ENCODE measurements at places on chromosomes 13 and 19. TPM values are rescaled to one million over a fixed set of nuclear protein-coding genes. Genes with fewer than 3 reads are reported as not detected.

GRCh38 chr13:28406733-28407266 lies 88.1 kb downstream of the FLT1 start:
- DNase-seq = no peak

PGLYRP1 gene
- polyA plus RNA-seq = not detected

GRCh38 chr13:50033725-50034124 lies 18.5 kb downstream of the KCNRG start:
- no peak for DNase-seq

DNA sequence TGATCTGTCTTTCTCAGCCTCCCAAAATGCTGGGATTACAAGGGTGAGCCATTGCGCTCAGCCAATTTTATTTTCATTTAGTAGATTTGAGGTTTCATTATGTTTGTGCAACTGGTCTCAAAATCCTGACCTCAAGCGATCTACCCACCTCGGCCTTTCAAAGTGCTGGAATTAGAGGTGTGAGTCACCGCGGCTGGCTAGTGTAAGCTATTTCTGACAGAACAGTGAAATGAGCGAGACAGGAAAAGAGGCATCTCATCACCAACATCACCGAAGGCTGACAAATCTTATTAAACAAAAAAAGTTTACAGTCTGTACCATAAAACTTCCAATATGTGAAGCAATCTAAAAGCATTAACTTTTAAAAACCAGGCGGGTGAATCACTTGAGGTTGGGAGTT lies 12.2 kb upstream of the ZNF888 start:
- DNase-seq = no peak

GRCh38 chr13:34076943-34077703 lies 259.2 kb downstream of the RFC3 start:
- no peak for DNase-seq

DNA sequence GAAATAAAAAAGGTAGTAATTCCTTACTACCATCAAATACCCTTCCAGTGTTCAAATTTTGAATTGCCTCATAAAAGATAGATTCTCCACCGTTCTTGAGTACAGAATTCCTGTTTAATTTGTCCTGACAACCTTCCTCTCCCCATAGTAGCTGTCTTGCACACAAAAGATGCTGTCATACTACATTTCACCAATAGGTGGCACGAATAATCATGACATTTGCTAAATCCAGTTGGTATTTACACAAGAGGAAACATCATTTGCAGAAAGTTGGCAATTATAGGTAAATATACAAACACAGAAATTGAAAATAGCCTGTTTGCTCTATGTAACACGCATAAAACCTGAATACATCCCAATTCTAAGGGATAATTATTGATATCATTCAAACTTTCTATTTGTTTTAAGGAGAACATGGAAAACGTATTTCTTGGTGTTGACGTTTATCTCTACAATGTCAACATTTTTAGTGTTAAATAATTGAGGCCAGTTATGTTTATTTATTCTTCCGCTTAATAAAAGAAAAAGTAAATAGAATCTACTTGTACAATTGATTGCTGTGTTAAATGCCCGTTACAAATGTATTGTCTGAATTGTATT lies 58.3 kb upstream of the CLDN10 start:
- no peak for DNase-seq

MAP2K2 gene
- polyA plus RNA-seq = 138 TPM

DNA sequence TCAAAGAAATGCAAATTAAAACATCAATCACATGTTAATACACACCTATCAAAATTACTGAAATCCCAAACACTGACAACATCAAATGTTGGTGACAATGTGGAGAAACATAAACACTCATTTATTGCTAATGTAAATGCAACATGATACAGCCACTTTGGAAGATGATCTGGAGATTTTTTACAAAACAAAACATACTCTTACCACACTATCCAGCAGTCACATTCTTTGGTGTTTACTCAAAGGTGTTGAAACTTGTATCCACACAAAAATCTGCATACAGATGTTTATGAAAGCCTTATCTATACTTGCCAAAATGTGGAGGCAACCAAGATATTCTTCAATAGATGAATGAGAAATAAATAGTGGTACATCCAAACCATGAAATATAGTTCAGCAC lies 1219.5 kb upstream of the PCDH20 start:
- no peak for DNase-seq

SH3GL1 gene
- polyA plus RNA-seq = 34.8 TPM

GJA3 gene
- 1.1 TPM for polyA plus RNA-seq

DNA sequence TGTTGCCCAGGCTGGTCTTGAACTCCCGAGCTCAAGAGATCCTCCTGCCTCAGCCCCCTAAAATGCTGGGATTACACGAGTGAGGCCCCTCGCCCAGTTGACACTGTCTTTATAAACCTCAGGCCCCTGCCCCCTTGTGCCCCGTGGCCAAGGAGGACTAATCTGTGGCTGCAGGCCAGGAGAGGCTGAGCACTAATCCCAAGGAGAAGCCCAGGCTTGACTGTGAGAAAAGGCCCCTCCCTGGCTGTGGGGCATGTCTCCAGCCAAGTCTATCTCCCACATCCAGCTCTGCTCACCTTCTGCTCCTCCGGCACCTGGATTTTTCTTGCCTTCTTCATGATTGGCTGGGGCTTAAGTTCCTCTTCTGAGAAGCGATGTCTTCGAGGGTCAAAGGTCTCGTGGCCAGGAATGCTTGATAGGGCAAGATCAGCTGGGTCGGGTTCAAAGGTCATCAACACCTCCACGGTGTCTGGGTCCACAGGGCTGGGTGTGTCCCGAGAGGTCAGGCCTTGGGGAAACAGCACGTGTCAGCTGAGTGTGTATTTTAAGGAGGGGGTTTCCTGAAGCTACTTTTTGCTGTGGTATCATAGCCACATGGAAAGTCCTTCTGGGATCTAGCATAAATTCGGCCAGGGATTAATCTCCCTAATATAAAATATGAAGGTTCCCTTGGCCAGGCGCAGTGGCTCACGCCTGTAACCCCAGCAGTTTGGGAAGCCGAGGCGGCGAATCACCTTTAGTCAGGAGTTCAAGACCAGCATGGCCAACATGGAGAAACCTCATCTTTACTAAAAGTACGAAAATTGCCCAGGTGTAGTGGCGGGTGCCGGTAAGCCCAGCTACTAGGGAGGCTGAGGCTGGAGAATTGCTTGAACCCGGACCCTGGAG lies 3.8 kb downstream of the DBP start:
- DNase-seq = no peak

- peak; percentile 95 for DNase-seq
Observed at GRCh38 chr19:40598121-40598917, 2.9 kb upstream of the LTBP4 start.

DNA sequence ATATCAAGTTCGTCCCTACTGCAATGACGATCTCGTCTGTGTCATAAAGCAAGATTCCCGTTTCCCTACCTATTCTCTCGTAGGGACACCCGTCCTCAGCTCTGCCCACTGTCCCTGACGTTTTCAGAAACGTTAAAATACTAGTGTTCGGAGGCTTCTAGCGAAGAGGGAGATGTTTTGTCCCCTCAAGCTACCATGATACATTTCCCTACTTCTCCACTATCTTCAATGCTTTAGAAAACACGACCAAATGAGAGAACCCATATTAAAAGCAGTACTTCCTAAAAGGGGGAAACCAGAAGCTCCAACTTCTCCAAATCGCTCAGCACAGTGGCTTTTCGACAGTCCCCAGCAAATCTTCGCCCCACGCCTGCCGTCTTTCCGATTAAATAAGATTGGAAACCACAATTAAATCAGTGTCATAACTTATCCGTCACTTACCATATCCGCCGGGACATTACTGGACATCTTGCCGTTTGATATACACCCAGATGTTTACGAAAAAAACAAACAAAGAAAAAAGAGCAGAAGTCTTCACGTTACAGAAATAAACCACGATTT lies 1.3 kb downstream of the UBL3 start:
- DNase-seq = no peak

DNA sequence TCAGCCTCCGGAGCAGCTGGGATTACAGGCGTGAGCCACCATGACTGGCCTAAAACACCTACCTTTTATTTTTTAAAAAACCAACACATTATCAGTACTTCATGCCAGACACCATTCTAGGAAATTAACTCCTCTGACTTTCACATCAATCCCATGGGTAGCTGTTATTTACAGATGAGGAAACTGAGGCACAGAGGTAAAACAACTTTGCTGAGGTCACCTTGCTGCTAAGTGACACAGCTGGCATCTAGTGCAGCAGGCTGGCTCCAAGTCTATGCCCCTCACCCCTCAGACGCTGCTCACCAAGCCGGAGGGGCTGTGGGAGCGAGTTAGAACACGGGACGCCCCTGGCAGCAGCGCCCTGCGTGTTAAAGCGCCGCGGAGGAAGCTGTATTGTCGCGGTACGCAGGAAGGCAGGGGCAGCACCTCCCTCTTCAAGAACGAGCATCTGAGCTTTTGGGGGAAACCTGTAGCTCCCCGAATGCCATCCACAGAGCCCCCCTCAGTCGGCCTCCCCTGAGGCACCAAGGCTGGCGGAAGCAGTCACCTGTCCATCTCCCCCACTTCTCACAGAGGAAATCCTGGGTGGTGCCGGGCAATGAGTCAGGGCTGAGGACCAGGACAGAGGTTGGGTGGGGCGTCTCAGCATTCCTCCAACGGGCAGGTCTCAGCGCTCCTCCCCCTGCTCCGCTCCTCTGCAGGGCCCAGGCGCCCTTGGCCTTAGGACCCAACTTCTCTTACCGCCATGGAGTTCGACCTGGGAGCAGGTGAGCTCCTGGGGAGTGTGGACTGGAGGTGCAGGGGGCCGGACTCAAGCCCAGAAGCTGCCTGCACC lies at the start of gene C19orf33:
Gene C19orf33, plus strand, starts transcription at position 735 of the 835 bp plus-strand sequence. Its CDS starts 11 bp downstream, at position 746.
- DNase-seq = peak; percentile 49

DNA sequence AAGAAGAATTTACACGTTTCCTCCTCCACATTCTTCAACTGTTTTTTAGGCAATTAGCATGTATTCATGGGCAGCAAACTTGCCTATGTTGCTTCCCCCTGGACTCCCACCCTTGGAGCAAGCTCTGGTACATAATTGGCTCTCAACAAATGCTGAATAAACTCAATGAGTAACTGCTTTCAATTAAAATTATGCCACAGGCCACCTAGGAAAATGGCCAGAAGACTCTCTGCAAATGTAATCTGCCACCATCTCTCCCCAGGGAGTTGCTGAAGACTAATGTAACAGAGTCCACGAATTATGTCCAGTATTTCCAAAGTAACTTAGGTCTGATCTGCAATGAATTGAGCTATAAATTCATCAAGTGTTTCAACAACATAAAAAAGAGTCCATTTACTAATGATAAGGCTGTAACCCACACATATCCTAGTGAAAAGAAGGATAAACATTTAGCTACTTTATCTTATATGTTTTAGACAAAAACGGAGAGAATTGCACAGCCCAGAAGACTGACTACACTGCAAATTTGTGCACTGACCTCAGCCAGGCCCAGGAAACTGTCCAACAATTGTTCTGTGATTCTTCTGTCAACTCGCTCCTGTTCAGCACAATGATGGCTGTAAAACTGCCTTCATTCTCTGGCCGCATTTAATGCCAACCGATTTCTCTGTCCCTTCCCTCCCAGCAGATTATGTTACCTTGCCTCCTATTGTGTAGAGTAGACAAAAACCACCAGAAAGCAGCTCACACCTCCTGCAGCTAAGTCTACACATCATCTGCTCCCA lies 808.6 kb upstream of the ARGLU1 start:
- no peak for DNase-seq

DNA sequence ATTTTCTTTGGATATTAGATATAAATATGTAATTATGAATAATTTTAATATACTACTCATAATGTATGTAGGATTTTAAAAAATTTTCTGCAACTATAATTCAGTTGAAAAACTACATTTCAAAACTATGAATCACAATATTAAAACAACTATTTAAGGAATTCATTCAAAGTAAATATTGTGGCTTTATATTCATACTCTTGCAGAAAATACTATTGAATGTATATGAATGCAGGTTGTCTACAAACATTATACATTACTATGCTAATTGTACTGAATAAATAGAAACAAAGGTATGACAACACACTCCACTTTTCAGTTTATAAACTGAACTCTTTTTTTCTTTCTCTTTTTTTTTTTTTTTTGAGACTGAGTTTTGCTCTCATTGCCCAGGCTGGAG lies 14.2 kb downstream of the ZNF91 start:
- DNase-seq = no peak

GRCh38 chr19:33217881-33218280 lies 7.8 kb downstream of the SLC7A10 start:
- DNase-seq = no peak

- no peak for DNase-seq
Observed at GRCh38 chr13:81393721-81394120, 1052.8 kb upstream of the SPRY2 start.
